Mucosa of gallbladder (tissue), 1 donor: ENCODE measurements at places on chromosomes 1 and 21. TPM values are rescaled to one million over a fixed set of nuclear protein-coding genes. Genes with fewer than 3 reads are reported as not detected.

DNA sequence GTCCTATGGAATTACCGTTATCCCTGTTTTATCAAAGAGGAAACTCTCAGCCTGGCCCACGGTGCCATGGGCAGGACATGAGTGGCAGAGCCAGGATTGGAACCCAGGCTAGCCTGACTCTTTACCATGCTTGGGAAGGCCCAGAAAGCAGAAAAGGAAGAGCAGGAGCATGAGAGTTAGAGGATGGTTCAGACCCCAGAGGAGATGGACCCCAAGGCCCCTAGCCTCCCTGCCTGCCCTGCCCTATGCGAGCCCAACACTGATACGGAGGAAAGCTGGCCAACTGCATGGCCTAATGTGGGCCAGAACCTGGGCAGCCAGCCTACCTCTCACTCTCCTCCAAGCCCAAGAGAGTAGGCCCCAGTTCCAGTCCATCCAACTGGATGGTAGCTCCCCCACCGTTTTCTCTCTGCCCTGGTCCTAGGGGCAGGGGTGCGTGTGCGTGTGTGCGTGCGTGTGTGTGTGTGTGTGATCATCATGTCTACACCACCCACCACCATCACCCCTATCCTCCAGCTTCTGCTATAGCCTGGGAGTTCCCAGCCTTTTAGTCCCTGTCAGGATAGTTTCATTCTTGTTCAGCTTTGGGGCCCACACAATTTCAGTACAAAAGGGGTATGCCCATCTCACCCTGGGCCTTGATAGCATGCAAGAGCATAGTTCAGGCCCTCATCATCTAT, 15.4 kb upstream of the MEX3A start:
- no peak for DNase-seq

- DNase-seq: no peak
These were observed 8.7 kb upstream of the RSRP1 start for GRCh38 chr1:25255706-25256577.

DNA sequence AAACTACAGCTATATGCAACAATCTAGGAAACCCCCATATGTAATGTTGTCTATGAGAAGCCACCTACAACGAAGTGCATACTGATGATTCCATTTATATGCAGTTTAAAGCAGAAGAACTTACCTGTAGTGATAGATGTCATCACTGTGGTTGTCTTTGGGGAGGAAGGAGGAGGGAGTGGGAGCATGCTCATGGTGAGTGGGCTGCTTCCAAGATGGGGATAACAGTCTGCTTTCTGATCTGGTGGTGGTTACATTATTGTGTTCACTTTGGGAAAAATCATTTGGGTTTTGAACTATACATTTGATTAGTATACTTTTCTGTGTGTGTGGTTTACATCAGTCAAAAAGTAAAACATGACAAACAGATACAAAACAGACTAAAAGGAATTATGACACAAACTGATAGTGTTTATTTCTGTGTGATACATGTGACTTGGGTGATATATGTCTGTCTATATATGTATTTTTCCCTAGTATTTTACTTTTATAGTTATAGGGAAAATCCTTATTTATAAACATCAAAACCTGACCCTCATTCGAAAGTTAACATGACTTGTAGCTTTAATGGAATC, 184.7 kb downstream of the VPS13D start:
- DNase-seq: no peak

DNA sequence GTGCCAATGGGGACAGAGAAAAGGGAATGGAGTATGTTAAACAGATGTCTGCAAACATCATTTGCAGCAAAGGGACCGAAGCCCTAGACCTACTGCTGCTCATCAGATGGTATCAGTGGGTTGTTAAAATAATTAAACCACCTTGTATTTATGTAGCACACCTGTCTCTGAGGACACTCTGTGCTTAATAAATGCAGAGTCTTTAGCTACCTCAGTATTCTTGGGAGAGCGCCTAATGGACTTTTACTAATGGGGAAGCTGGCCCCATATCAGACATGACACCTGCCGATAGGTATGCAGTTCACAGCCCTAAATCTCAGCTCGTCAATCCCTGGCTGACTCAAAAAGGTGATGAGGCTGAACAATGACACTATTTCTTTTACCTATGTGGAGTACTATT, 54.4 kb downstream of the SYT6 start:
- DNase-seq: no peak

KCNT2 gene
- 6.0 TPM for total RNA-seq
